ENCODE measurements at places on chromosomes 5 and 9. TPM values are rescaled to one million over a fixed set of nuclear protein-coding genes. Genes with fewer than 3 reads are reported as not detected.

Gene KLF9
- 7.4 TPM for polyA plus RNA-seq

- DNase-seq: no peak
These were observed 19.1 kb downstream of the MRPL36 start for GRCh38 chr5:1780614-1780930.

GRCh38 chr5:6251565-6252102 lies 126.7 kb downstream of the MED10 start:
- no peak for DNase-seq

DNA sequence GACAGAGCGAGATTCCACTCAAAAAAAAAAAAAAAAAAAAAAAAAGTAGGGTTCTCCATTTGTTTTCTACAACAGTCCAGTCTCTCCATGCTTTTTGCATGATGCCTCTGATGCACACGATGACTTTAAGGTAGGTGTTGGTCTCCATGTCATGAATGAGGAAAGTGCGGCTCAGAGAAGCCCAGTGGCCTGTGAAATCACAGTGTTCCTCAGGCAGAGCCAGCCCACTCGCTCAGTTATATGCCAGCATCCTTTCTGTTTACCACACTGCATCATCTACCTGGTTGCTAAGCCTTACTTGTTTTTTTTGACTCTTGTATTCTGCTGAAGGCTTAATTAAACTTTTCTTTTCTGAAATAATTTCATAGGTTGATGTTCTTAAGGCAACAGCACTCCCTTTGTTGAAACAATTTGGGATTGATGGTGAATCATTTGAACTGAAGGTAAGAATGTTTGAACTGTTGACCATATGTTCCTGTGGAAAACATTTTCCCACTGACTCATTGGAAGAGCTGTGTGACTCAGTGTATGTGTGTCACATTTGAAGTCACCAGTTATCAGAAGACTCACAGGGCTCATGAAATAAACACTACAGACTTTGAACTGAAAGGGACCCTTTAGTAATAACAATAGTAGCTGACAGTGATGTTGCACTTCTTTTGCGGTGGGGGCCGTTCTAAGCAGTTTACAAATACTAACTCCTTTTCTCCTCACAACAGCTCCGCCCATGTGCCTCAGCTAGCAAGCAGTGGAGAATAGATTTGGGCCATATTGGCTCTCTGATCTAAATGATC lies 40.2 kb downstream of the RCL1 start:
- DNase-seq: no peak

GRCh38 chr5:36502608-36503007 lies 103.8 kb upstream of the SLC1A3 start:
- DNase-seq: no peak

GRCh38 chr9:132234535-132234934 lies 72.7 kb downstream of the NTNG2 start:
- DNase-seq: no peak

Gene TMEM245
- 65.2 TPM for polyA plus RNA-seq
